Caco-2 (cell line): ENCODE measurements at places on chromosomes 7 and 10. TPM values are rescaled to one million over a fixed set of nuclear protein-coding genes. Genes with fewer than 3 reads are reported as not detected.

DNA sequence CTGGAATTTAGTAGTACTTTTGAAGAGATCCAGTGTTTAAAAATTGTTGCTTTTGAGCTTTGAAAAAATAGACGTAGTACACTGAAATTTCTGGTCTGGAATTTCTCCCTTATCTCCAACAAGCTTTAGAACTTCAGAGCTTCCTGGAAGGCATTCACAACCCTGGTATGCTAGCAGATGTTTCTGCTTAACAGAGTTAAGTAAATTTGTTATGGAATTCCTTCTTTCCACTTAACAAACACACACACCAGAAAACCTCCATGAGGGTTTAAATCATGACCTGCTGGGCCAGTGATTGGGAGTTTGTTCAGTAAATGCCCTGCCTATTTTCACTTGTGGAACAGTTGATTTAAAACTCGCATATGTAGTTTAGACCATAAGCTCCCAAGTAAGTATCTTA lies 13.7 kb downstream of the ASB15 start:
- peak overlapping the region; percentile 63 for H3K27ac ChIP-seq
- H3K27me3 ChIP-seq = no peaks in the 10 kb centered on the region
- H3K4me1 ChIP-seq = peaks cover 48% of the 10 kb centered on the region

- H3K4me3 ChIP-seq = no peak overlapping the region
- H3K36me3 ChIP-seq = no peaks in the 10 kb centered on the region
- no peak for DNase-seq
- H3K27ac ChIP-seq = no peak overlapping the region
- no peaks in the 10 kb centered on the region for H3K27me3 ChIP-seq
Observed at GRCh38 chr7:4256286-4256685, 425.8 kb upstream of the FOXK1 start.

DNA sequence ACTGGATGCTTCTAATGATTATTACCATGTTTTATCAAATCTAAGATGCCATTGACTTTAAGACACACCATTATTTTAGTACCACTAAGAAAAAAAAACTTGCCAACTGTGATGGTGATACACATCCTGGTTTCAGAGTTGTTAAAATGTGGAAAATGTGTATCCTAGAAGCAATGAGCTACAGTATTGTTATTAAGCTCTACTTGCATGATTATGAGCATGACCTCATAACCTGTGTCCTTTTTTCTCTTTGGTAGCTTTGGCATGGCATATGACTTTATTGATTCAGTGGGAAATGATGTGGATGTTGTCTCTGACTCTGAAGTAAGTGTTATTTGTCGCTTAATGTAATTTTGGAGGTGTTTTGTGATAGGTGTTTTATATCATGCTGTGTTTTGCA lies 3.3 kb downstream of the EDRF1 start:
- DNase-seq = no peak
- no peaks in the 10 kb centered on the region for H3K27me3 ChIP-seq
- H3K27ac ChIP-seq = no peak overlapping the region
- peaks cover 5% of the 10 kb centered on the region; the same call in 1 of the 2 replicates for H3K4me1 ChIP-seq
- no peak overlapping the region for H3K4me3 ChIP-seq

GRCh38 chr7:142805350-142806021 lies 34.7 kb downstream of the PRSS2 start:
- no peak for DNase-seq
- H3K36me3 ChIP-seq = no peaks in the 10 kb centered on the region
- H3K27me3 ChIP-seq = no peaks in the 10 kb centered on the region
- H3K4me3 ChIP-seq = no peak overlapping the region
- no peaks in the 10 kb centered on the region for H3K4me1 ChIP-seq

DNA sequence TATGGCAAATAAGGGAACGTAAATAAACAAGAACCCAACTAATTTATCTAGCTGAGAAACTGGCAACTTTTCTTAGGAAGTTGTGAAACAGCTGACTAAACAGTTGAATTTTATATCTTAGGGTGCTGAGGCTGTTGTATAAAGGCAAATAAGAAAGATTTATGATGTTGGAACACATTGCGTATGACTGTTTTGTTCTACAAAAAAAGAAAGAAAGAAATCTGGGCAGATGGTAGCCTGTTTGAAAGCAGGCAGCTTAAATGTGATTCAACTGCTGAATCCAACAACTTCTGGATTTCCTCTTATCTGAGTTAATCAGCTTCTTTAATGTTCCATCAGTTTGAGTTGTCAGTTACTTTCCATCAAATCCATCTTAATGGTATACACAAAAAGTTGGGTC lies 214.5 kb downstream of the SNX13 start:
- H3K4me1 ChIP-seq = no peaks in the 10 kb centered on the region
- no peak for DNase-seq
- H3K27ac ChIP-seq = no peak overlapping the region
- no peaks in the 10 kb centered on the region for H3K27me3 ChIP-seq
- no peak overlapping the region for H3K4me3 ChIP-seq
- H3K36me3 ChIP-seq = no peaks in the 10 kb centered on the region

DNA sequence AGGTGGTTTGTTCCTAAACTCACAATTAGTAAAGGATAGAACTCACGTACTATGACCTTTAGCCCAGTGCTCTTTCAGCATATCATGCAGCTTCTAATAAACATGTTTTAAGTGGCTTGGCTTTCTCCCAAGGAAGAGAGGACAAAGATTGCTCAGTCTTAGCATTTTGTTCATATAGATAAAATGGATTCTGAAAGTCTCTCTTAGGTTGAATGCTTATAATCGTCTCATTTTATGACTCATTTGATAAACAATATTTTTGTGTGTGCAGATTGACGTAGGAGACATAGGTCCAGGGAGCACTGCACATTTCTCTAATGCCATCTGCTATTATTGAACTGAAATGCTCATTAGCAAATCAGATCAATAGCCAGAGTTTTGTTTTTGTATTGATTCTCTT lies 44.8 kb downstream of the GNAT3 start:
- H3K36me3 ChIP-seq = no peaks in the 10 kb centered on the region
- H3K27me3 ChIP-seq = no peaks in the 10 kb centered on the region
- no peak for DNase-seq
- H3K4me1 ChIP-seq = no peaks in the 10 kb centered on the region
- H3K27ac ChIP-seq = no peak overlapping the region

GRCh38 chr7:28800150-28800549 lies 158.0 kb downstream of the TRIL start:
- H3K27me3 ChIP-seq = no peaks in the 10 kb centered on the region
- H3K4me1 ChIP-seq = no peaks in the 10 kb centered on the region
- no peak for DNase-seq

- H3K4me3 ChIP-seq = no peak overlapping the region
- no peaks in the 10 kb centered on the region for H3K27me3 ChIP-seq
- H3K27ac ChIP-seq = no peak overlapping the region
Observed at GRCh38 chr10:117492504-117492903, 50.0 kb upstream of the EMX2 start.

DNA sequence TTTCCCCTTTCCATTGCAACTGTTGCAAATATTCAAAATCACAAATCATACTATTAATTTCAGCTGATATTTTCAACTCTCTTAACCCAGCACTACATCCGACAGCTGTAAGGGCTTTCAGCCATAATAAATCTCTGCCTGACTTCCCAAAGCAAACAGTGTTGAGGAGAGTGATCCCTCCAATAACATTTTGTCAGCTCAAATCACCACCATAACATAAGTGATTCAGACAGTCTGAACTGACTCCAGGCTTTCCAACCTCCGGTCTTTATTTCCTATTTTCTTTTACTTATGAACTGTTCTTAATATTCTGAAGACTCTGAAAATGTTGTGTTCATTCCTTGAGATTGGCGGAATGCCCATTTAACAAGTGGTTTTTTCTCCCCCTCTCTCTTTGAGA lies 1085.9 kb downstream of the GATA3 start:
- no peak for DNase-seq
- H3K4me3 ChIP-seq = no peak overlapping the region
- H3K27me3 ChIP-seq = no peaks in the 10 kb centered on the region
- no peak overlapping the region for H3K27ac ChIP-seq

- no peaks in the 10 kb centered on the region for H3K27me3 ChIP-seq
- no peak overlapping the region for H3K4me3 ChIP-seq
- H3K27ac ChIP-seq = no peak overlapping the region
- DNase-seq = no peak
Observed at GRCh38 chr7:96739609-96740008, 30.0 kb upstream of the SEM1 start.

DNA sequence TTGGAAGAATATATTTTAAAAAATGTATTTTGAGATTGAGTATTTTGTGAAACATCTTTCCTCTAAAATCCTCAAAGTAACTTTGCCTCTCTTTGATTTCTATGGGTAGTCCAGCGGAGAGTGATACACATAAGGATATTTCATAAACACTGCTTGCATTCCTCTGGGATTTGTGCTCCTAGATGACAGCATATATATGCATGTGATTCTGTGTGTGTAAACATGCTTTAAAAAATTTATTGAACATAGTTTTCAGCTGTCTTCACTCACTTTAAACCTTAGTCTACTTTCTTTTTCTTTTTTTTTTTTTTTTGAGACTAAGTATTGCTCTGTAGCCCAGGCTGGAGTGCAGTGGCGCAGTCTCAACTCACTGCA lies 84.6 kb downstream of the KAT6B start:
- H3K36me3 ChIP-seq = no peaks in the 10 kb centered on the region
- no peak overlapping the region for H3K4me3 ChIP-seq
- no peak overlapping the region for H3K27ac ChIP-seq
- no peaks in the 10 kb centered on the region for H3K4me1 ChIP-seq
- no peaks in the 10 kb centered on the region for H3K27me3 ChIP-seq

DNA sequence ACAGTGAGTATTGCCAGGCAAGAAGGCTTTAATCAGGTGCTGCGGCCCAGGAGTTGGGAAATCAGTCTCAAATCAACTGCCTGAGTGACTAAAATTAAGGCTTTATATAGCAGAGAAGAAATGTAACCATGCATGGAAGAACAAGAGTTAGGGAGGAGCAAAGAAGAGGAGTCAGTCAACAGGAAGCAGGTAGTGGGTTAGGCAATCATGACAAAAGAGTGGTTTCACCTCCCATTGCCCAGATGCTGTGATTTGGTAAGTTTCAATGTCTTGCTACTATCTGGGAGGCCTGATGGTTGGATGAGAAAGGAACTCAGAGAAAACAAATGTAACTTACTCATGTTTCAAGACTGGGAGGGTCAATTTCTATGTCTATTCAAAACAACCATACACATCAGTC lies 998.3 kb downstream of the GATA3 start:
- no peaks in the 10 kb centered on the region for H3K27me3 ChIP-seq
- H3K27ac ChIP-seq = no peak overlapping the region
- no peak overlapping the region for H3K4me3 ChIP-seq
- H3K4me1 ChIP-seq = no peaks in the 10 kb centered on the region
- DNase-seq = no peak

GRCh38 chr10:102324061-102324460 lies 71.4 kb upstream of the NFKB2 start:
- H3K27ac ChIP-seq = peak overlapping the region; percentile 37
- no peaks in the 10 kb centered on the region for H3K36me3 ChIP-seq
- DNase-seq = no peak
- no peak overlapping the region for H3K4me3 ChIP-seq
- no peaks in the 10 kb centered on the region for H3K4me1 ChIP-seq

DNA sequence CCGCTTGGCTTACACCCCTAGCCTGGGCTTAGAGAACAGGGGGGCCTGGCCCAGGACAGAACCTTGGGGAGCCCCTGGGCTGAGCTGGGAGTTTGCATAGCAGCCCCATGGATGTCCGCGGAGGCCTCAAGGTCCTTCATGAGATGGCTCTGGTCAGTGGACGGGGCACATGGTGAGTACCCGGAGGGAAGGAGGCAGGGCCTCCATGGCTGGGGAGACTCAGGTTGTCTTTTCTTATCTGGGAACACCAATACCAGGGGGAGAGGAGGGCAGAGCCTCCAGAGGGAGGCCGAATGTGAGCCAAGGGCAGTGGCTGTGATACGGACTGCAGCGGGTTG lies 64.8 kb downstream of the GLRX3 start:
- no peak overlapping the region for H3K4me3 ChIP-seq
- no peak overlapping the region for H3K27ac ChIP-seq
- H3K36me3 ChIP-seq = no peaks in the 10 kb centered on the region

- H3K4me1 ChIP-seq = 0 out of 2 replicates have a peak, but pooled peaks cover 9% of the 10 kb centered on the region
- H3K27me3 ChIP-seq = no peaks in the 10 kb centered on the region
- no peak overlapping the region for H3K4me3 ChIP-seq
- DNase-seq = no peak
- no peaks in the 10 kb centered on the region for H3K36me3 ChIP-seq
Observed at GRCh38 chr7:87473986-87474385, 1.5 kb downstream of the ABCB4 start.

DNA sequence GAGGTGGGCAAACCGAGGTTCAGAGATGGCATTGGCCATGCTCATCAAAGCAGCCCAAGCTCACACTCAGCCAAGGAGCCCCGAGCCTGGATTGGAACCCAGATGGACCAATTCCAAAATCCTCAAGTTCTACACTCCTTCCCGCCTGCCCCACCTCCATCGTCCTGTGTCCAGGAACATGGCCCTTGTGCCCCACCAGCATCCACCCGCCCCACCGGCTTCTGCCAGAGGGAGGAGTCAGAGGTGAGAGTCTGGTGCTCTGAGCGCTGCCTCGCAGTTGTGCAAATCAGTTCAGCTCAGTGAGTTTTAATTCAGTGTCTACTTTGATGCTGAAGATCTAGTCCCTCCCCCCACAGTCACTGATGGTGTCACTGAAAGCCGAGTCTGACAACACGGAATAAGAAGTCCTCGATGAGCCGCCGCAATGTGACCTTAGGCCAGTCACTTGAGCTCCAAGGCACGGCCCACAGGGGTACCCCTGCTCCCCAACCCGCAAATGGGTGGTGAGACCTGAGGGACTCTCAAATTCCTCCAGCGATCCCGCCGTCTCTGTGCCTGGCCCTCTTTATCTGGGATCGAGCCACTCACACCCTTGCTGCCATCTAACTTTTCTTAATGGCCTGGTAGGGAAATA lies 26.3 kb downstream of the PRKAG2 start:
- H3K4me3 ChIP-seq = no peak overlapping the region
- DNase-seq = no peak
- H3K36me3 ChIP-seq = no peaks in the 10 kb centered on the region
- H3K27me3 ChIP-seq = no peaks in the 10 kb centered on the region

DNA sequence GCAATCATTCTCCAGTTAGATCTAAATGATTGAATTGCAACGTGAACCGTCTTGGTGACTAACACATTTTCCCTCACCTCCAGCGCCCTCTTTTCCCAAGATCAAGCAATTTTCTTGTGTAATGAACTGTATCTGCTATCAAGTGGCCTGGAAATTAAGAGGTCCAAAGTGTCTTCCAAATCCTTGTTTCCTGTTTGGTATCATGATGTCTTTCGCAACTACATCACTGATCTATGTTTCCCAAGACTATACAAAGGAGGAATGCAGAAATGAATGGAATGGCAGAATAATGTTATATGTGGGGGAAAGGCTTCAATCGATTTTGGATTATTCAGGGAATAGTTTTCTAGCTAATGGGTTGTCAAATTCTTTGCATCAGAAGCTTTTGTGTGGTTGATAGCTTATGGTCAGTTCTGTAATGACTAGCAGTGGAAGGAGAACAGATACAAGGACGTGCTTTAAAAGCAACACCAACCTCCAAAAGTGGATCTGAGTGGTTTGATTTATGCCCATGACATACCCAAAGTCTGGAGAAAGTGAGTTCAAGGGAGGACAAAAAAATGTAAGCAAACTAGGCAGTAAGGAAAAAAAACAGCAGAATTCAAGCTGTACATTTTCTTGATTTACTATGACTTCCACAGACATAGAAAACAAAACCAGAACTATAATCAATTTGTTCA lies 14.6 kb upstream of the ZEB1 start:
- no peak overlapping the region for H3K4me3 ChIP-seq
- no peaks in the 10 kb centered on the region for H3K36me3 ChIP-seq
- no peaks in the 10 kb centered on the region for H3K4me1 ChIP-seq
- no peak for DNase-seq

The GDF10 gene
- not detected in 2 replicates for total RNA-seq

The GPR85 gene
- not detected in 2 replicates for total RNA-seq

The SVIL gene
- total RNA-seq = 54.4 and 70.1 TPM in 2 replicates

The CARD11 gene
- 4.4 and 5.4 TPM in 2 replicates for total RNA-seq

The GHRHR gene
- not detected in 2 replicates for total RNA-seq

The HOXA3 gene
- total RNA-seq = 19.9 and 22.6 TPM in 2 replicates

The MMD2 gene
- total RNA-seq = not detected in 2 replicates

The OR2A25 gene
- total RNA-seq = not detected in 2 replicates

The TMEM184A gene
- total RNA-seq = 16.5 and 22.0 TPM in 2 replicates

The OPN1SW gene
- total RNA-seq = not detected in 2 replicates

The SPDYE6 gene
- not detected in 2 replicates for total RNA-seq
